Stimulated activated naive CD4-positive, alpha-beta T cell (primary cell): ENCODE measurements at places on chromosomes 4 and X.

- DNase-seq: no peak
Observed at GRCh38 chrX:114500622-114501021, 83.3 kb upstream of the HTR2C start.

GRCh38 chrX:13258052-13258444, 61.8 kb downstream of the ATXN3L start:
- DNase-seq: no peak

DNA sequence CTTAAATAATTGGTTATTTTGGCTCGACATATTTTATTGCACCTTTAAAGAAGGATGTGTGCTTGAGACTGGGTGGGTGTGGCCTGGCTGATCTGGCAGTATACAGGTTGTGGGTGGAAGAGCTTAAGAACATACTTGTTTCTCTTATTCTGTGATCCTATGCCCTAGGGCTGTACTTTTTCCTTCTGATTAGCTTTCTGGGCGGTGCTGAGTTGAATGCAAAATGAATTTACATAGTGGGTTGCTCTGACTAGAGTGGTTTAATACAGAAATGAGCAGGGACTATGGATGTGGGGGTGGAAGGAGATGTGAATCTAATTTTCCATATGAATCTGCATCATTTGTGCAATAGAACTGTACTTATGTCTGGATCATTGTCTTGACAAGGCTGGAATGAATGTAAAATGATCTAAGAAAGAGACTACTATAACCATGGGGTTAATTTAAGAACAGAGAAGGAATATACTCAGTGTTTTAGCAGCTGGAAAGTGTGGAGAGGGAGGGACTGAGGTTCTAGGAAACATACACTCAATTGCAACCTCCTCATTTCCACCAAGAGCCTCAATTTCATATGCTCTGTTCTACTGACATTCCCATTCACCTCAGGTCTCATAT, 73.7 kb downstream of the RLIM start:
- DNase-seq: no peak

GRCh38 chr4:56640621-56641493, 40.2 kb downstream of the HOPX start:
- no peak for DNase-seq

GRCh38 chr4:58553679-58554078, 1443.5 kb upstream of the IGFBP7 start:
- no peak for DNase-seq

GRCh38 chr4:168483811-168484210, 3.5 kb upstream of the DDX60L start:
- DNase-seq: no peak

DNA sequence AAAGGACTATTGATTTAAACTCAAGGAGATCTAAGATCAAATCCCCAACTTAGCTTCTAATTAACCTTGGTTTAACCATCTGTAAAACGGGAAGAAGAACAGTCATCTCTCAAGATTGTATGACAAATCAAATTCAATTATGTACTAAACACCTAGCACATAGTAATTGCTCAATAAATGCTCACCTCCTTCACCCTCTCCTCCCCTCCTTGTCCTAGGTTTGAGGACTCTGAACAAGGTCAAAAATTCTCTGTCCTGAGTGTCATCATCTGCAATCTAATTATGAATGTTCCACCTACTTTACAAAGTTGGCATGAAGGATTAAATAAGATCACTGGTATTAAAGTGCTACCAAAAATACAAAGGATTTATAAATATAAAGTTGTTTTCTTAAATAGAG, 320.1 kb upstream of the PPARGC1A start:
- no peak for DNase-seq

DNA sequence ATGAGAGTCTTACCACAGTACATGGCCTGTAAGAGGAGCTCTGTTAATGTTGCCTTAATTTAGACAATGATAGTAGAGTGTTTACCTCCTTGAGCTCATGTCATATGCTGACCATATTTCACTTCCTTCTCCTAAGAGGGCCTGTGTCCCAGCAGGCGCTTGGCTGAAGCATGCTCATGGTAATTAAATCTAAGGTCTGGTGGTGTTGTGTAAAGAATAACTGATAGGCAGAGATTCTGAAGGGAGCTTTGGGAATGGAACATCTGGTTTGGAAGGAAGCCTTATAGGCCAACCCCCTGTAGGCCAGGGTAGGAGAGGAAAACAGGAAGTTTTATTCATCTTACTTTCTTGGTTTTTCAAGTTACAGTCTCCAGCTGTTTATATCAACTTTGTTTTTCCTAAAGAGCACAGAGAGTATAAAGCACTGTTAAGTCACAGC, 300.2 kb downstream of the USP46 start:
- no peak for DNase-seq

DNA sequence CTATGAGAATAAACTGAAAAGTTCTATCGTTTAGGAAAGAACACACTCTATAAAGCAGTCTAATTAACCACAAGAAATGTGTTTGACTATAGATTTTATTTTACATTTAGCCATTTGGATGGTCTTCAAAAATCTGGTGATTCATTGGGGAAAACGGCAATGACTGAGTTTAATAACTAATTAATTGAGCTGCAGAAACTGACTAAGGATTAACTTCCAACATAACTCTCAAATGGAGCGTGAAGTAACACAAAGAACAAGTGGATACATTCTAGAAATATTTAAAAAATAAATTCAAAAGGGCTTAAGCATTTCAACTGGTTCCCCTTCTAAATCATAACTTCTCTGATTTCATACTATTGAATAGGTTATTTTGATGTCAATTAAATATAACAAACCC, 1582.4 kb downstream of the PCDH18 start:
- no peak for DNase-seq

DNA sequence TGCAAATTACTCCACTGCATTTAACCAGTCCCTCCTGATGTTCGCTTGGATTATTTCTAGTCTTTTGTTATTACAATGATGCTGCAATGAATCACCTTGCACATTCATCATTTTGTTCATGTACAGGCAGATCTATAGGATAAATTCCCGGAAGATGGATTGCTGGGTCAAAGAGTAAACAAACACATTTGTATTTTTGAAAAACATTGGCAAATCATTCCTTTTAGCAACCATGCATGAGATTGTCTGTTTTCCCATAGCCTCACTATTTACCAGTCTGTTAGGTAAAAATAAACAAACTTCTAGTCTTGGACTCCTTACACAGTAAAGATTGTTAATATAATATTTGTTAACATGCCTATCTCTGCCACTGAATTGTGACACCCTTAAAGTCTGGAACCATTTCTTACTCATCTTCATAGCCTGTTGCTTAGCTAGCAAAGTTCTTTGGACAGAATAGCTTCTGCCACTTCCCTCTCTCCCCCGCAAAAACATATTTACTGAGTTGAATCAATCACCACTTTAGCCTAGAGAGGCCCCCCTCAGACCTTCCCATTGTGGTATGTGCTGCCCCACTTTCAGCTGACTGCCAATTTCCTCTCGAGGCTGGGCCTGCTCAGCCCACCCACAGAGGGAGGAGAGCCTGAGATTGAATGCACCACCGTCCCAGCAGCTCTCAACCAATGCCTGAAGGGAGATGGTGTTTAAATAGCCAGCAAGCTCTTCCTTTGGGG, 108.4 kb upstream of the ATXN3L start:
- no peak for DNase-seq

DNA sequence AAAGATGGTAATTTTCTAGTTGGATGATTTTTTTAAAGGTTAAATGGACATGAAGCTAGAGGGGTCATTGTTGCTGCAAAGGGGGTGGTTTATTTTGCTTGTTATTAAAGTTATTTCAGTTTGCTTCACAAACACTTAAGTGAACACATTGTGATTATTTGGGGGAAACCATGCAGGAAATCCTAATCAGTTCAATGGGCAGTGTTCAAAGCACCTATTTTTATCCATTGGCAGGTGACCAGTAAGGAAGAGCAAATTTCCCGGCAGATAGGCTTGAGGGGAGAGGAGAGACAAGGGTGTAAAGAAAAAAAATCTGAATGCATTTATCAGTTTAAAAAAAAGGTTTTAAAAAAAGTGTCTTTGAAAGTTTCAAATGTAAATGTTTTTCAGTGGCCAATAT, 17.6 kb downstream of the GPR174 start:
- DNase-seq: no peak

GRCh38 chrX:15848576-15848975, 6.0 kb downstream of the AP1S2 start:
- no peak for DNase-seq

- no peak for DNase-seq
Observed at GRCh38 chr4:137267024-137267423, 265.3 kb downstream of the PCDH18 start.

DNA sequence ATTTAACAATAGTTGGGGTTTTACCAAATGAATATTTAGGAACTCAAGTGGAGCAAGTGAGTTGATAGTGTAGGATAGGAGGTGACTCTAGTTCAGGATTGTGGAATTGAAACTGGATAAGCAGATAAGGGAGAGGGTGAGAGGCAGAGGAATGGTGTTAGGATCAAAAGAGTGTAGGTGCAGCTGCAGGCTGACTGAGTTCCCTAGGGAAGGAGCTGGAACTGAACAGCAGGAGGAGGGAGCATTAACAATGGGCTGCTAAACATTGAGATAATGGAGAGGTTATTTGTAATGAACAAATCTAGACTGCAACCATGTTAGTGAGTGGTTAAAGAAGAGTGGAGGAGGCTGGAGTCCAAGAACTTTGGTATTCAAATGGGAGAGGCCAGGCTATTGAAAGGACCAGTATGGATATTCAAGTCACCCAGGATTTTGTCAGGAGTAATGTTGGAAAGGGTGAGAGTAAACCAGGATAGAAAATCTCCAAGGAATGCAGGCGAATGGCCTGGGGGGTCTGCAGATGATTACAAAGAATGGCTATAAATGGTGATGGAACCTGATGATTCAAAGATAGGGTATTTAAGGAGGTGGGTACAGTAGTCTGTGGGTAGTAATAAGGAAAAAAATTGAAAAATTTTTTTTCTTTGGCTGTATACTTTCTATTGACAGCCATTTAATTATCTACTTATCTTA, 497.1 kb upstream of the TENM3 start:
- DNase-seq: no peak

DNA sequence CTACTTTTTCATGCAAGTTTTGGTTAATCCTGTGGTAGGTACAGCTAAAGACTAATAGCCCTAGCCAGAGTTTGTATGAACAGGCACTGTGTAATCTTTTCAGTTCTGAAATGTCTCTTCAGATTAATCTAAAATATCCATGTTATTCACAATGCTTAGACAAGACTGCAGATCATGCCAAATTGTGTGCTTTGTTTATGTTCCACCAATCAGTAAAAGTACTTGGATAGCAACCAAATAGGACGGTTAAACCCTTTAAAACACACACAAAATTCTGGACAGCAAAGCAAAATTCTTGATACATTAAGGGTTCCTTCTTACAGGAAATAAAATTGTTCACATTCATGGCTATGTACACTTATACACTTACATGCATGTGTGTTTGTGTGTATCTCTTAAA, 139.1 kb downstream of the KLHL13 start:
- no peak for DNase-seq

GRCh38 chr4:124321364-124321763, 391.2 kb downstream of the ANKRD50 start:
- no peak for DNase-seq

GRCh38 chrX:37871626-37872302, 24.4 kb upstream of the DYNLT3 start:
- no peak for DNase-seq

DNA sequence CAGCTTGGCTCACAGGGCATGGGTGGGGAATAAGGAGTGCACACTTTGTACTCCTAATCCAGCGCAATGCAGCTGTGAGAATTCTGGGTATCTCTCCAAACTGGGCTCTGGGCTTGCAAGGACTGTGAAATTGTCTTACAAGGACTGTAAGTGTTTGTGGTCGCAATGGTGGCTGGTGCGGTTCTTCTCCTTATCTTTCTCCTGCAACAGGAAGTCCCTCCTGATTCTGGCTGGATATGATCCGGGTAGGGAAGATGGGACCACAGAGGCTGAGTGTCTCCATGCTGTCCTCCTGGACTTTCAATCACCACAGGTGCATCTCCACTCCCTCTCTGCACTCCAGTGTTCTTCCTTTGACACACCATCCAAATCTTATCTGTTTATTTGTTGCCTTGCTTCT, 55.7 kb upstream of the GYPE start:
- no peak for DNase-seq

DNA sequence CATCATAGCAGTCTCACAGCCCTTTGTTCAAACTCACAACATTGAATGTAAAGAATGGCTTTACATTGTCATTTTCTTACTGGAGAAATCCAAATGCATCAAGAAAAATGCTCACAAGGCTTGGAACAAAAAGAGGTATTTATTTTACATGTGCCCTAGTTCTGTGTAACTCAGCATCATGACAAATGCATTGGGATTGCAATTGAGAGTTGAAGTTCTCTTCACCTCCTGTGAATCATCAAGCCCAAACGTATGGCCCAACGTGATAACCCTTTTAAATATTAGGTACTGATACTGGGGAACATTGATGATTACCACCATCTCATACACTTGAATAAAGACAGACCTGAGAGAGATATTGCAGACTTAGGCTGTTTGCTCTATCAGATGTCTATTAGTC, 61.6 kb downstream of the GASK1B start:
- DNase-seq: no peak

- no peak for DNase-seq
Observed at GRCh38 chr4:66465111-66465510, 794.8 kb upstream of the EPHA5 start.

GRCh38 chr4:8201321-8201781, 2.3 kb downstream of the SH3TC1 start:
- peak; percentile 16 for DNase-seq

DNA sequence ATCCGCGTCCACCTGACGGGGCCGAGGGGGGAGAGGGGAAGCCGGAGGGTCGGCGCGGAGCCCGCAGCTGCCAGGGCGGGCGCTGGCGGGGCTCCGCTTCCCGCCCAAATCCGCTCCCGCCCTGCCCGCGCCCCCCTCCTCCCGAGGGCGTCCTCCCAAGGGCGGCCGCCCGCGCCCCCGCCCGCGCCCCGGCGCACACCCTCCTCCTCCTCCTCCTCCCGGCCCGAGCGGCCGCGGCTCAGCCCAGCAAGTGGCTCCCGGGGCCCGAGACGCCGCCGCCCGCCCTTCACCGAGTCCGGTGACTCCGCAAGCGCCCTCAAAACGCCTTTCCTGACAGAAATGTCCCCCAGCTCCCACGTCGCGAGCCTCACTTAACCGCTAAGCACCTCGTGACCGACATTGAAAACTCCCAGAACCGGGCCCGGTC, 487 bp downstream of the HMGB2 start:
- peak; percentile 33 for DNase-seq

- no peak for DNase-seq
Observed at GRCh38 chr4:26685250-26685649, 101.4 kb downstream of the TBC1D19 start.

DNA sequence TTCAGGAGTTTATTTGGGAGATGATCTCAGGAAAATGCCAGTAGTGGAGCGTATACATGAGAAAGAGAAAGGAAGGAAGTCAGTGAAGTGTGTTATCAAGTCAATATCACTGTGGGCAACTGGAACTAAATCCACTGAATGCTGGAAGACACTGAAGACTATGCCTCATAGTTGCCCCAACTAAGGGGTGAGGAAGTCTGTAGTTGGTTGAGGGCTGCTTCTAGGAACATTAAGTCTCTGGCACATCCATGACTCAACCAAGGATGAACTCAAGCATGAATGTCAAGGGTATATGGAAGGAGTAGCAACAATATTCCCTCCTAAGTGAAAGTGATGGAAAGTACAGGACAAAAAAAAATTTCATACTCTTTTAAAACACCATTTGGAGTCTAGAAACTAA, 167.9 kb downstream of the MAGEB17 start:
- DNase-seq: no peak
